ENCODE measurements at places on chromosomes 2 and 18.

GRCh38 chr18:45557287-45557686 is 58.0 kb upstream of the SLC14A2 start:
- DNase-seq, result no peak

GRCh38 chr18:32167980-32168730 is 21.7 kb upstream of the MEP1B start:
- DNase-seq, result no peak

DNA sequence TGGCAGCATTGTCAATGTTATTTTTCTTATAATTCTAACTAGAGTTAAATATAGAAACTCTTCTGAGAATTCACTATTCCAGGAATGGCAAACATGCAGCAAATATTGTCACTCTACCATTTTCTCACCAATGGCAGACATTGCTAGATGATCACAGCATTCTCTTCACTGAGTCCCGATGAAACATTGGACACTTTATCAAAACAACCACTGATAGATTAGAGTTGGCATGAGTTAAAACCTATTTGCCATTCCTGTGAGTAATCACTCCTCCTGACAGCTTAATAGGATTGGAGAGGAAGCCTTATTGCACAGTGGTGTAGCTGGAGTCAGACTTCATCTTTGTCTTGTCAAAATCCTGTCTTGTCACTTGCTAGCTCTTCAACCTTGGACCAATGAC is 163.9 kb upstream of the THUMPD2 start:
- no peak for DNase-seq

DNA sequence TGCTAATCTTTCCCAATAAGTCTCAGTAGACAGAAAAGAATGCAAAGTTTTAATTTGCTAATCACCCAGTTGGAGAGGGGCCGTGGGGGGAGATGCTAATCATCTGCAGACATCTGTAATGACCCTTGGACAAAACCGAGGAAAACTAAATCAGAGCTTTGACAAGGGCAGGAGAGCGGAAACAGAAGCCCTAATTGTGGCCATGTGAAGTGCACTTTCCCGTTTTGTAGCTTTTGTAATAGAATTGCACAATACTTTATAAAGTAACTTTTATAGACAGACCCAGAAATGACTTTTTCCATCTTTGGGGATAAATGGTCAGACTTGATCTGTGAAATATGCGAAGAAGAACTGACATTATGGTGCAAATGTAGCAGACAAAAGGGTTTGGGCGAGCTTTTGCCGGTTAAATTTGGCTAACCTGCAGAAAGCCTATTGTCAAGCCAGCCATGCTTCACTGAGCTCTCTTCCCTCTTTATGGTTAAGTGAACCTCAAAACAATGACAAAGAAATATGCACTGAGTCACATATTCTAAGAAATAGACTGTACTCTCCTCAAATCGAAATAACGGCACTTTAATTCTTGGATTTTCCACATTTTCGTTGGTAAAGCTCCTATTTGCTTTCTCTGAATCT is 980.1 kb upstream of the POU3F3 start:
- no peak for DNase-seq

DNA sequence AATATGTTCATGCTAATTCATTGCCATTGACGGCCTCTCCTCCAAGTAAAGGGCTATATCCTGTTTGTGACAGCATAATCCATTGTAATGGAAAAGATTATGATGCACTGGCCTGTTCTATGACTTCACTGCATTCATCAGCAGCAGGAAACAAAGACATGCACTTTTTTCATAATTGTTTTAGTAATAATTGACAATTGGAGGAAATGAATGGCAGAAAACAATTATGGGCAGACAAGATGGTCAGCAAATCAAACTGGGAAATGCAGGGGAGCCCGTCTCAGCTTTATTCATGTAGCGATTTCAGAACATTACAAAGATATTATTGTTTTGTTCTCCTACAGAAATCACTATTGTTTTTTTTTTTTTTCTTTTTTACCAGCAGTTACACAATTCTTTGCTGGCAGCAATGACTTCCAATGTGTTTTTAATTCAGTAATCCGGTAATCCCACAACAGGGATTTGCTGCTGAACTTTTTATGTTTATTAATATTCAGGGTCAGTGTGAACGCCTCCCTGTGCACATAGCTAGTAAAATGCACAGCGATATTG is 33.8 kb upstream of the RASGRP3 start:
- DNase-seq, result no peak

GRCh38 chr2:31344447-31344846 is 70.1 kb downstream of the XDH start:
- DNase-seq, result no peak

DNA sequence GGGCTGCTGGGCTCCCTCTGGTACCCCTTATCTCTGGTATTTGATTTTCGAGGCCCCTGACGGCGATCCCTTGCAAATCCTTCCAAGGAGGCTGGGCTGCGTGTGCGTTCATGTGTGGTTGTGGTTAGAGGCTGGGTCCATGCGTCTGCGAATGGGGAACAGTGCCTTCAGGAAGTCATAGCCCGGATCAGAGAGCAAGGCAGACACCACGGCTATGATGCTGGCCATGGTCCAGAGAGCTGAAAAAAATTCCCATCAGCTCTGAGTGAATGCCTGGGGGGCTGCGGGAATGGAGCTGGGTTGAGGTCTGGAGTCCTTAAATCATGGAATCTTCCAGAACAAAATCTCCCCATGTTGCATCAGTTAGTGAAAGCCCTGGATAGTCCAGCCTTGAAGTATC is 145.5 kb downstream of the ACKR3 start:
- DNase-seq, result no peak

DNA sequence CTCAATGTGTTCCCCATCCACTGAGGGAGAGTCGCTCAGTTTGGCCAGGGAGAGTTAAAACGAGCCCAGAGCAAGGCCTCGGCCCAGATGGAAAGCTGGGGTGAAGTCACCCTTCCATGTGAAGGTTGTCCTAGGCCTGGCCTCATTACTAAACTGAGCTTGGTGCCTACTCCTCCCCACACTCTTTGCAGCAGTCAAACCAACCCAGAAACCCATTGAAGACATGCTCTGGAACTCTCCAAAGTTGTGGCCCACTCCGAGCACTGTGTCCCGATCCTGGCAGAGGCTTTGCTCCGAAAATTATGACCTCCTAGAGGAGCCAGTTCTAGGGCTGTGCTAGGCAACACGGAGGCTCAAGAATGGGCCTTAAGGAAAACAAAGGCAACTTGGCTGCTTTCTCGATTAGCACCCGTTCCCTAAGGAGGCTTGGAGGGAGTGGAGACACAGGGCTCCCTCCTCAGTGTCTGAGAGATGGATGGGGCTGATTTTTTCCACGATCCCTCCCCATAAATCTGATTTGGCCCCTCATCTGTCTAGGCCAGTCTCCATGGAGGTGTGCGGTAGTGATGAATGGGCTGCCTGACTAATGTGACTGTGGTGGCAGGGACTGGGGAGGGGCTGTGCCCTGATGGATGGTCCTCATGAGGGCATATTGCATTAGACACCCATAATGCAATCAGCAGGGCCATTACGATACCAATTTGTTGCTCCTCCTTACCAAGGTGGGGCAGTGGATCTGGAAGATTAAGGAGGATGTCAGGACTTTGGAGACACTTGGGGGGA is 11.7 kb upstream of the CYP26B1 start:
- no peak for DNase-seq

DNA sequence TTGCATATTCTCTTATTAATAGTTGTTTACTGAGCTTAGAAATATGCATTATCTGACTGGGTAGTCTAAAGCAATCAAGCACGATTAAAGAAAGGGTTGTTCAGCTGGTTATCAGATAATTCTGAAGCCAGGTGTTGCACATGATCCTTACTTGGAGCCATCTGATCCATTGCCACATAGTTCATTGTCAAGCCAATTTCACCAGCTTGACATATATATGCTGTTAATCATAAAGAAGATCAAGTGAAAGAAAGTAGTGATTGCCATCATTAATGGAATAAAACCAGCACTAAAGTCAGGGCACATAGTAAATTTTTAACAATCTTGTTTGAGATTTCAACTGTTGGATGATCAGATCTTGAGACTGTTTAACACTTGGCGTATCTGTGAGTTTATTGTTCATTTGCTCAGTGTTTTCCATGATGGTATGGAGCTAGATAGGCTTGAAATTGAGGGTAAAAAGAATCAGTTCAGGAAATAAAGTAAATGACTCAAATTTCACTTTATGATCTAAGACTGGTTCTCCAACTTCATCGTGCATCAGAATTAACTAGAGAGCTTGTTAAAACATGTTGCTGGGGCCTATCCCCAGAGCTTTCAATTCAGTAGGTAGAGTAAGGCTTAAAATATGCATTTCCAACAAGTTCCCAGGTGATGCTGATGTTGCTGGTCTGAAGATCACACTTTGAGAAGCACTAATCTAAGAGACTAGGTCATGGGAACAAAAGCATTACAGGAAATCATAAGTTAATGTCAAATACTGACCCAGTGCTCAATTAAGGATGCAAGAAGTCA is 539.6 kb downstream of the SATB2 start:
- DNase-seq, result no peak

DNA sequence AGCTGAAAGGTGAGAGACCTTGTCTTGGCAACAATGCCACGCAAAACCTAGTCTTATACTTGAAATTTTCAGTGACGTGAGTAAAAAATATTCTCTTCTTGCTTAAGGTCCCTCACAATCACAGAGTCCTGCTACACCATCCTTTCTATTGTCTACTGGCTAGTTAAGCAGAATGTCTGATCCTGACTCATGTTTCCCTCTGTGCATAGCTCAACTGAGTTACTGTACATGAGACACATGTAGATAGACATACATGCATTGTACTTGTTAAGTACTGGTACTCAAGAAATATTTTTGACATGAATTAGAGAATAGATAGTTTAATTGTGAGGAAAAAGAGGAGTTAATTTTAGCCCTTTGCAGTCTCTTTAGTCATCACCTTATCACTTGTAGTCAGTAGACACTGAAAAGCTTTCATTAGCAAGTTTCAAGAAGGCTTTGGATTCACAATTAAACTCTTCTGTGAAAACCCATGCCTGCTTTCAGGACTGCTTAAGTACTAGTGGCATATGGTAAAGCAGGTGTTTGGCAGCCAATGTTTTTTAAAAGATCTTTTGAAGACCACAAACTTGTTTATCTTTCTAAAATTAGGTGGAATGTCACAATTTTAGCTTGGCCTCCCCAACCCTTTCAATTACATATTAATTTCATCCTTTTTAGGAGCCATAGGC is 158.7 kb upstream of the CCDC150 start:
- no peak for DNase-seq

- DNase-seq, result no peak
Observed at GRCh38 chr2:10591207-10591606, 98.6 kb downstream of the NOL10 start.

DNA sequence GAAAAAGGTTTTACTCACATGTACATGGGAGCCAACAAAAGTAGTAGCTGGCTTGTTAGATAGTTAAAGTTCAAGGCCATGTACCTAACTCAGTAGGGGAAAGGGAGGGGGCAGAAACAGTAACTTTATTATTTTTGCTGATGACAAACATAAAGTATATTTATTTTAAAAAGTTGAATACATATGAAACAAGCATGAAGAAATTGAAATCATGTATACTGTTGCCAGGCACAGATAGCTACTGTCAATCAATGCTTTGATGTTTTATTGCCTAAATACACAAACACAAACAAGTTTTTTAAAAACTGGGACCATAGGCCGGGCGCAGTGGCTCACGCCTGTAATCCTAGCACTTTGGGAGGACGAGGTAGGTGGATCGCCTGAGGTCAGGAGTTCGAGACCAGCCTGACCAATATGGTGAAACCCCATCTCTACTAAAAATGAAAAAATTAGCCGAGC is 7.6 kb upstream of the PSD4 start:
- DNase-seq, result no peak

DNA sequence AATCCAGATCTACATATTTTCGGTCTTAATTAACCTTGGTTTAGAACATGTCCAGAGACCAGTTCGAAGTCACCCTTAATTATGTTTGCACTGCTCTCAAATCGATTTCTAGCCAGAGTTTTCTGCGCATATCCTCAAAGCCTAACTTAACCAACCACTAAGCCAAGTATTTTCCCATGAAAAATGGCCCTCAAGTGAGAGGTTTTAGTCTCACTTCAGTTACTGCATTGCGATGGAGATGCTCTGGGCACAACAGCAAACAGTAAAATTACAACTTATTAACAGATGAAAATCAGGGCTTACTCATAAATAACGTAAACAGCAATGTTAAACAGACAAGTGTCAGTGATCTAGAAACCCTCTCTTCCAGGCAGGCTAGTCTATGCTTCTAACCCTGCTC is 4.5 kb downstream of the RTN4 start:
- no peak for DNase-seq

- no peak for DNase-seq
Observed at GRCh38 chr18:77090546-77091174, 41.9 kb downstream of the MBP start.

DNA sequence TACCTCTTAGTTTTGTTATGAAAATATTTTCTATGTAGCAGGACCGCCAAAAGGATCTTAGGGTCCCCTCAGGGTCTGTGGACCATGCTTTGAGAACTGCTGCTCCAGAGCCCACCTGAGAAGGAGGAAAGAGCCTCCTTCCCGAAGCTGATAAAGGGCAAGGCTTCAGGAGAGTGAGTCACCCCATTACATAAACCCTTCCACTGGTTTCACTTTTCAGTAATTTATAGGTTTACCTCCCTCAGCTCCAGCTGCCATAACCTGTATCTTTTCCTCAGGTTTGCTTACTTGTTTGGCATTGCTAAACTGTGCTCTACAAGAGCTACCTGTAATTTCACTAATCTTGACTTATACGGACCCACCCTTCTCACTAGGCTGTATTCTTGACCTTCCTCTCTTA is 6.6 kb downstream of the TTLL4 start:
- DNase-seq, result no peak

- no peak for DNase-seq
Observed at GRCh38 chr2:179974761-179975160, 32.3 kb downstream of the CWC22 start.

DNA sequence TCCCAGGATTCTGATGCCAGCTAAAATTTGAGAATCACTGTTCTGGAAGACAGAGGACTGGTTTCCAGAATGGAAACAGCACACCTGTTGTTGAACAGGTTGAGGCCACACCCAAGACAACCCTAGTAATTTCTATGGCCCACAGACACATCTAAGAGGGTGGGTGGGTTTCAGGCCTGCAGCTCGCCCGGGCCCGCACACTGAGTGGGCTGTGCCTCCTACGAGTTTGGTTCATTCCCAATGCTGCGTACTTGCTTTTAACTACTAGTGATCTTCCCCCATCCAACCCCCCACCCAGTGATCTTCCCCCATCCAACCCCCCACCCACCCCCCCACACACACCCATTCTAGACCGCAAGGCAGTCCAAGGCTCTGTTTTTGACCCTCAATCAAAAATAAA is 1.3 kb upstream of the NFU1 start:
- no peak for DNase-seq

DNA sequence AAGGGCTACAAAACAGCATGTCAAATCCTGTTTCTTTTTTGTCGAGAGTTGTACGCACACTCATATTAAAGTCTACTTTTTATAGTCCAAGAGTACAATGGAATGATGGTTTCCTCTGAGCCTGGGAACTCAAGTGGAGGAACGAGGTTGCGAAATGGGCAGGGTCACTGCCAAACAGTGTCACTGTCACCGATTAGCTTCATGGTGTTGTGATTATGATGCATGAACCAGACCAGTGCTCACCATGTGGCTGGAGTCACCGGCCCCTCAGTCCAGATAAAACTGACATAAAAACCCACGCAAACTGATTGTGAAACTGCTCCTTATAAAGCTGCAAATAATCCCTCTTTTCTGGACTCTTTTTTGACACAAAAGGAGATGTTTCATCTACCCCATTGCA is 122.0 kb downstream of the COPS8 start:
- no peak for DNase-seq
